Mesenteric fat pad (tissue), 1 donor: ENCODE measurements at places on chromosomes 6 and 20. TPM values are rescaled to one million over a fixed set of nuclear protein-coding genes. Genes with fewer than 3 reads are reported as not detected.

- DNase-seq = no peak
Observed at GRCh38 chr6:108549241-108549640, 11.5 kb upstream of the FOXO3 start.

GRCh38 chr6:145883263-145883662 lies 68.7 kb upstream of the FBXO30 start:
- no peak for DNase-seq

DNA sequence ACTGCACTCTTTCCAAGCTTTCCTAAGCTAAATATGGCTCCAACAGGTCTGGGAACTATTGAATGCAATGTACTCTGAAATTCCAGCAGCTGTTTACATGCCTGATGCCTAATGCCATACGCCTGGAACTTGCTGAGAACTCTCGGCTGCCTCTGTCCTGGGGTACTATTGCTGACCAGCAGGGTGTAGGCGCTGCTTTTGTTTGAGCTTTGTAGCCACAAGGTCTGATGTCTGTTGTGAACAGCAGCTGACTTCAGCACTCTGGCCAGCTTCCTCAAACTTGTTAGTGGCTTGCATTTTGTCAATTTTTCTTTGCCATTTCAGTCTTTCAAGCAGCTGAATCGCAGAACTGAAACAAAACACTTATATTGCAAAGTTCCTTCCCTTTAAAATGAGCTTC lies 26.7 kb downstream of the SAYSD1 start:
- DNase-seq = no peak

The KHDRBS2 gene
- not detected for total RNA-seq

The VIP gene
- total RNA-seq = 0.48 TPM

The LKAAEAR1 gene
- not detected for total RNA-seq

The BNIP5 gene
- total RNA-seq = not detected
